ENCODE measurements at places on chromosomes 5 and 9.
A peak's percentile ranks its signal among the peaks of the same experiment; 100 is the strongest.

- DNase-seq, result no peak
Measured at GRCh38 chr5:149427374-149427773, 48.3 kb upstream of the IL17B start.

- DNase-seq, result no peak
Measured at GRCh38 chr5:170345971-170346370, 43.2 kb downstream of the KCNMB1 start.

GRCh38 chr5:158877124-158877581, 222.6 kb downstream of the EBF1 start:
- DNase-seq, result no peak

GRCh38 chr9:124264823-124265233, 7.1 kb downstream of the NEK6 start:
- DNase-seq, result no peak

DNA sequence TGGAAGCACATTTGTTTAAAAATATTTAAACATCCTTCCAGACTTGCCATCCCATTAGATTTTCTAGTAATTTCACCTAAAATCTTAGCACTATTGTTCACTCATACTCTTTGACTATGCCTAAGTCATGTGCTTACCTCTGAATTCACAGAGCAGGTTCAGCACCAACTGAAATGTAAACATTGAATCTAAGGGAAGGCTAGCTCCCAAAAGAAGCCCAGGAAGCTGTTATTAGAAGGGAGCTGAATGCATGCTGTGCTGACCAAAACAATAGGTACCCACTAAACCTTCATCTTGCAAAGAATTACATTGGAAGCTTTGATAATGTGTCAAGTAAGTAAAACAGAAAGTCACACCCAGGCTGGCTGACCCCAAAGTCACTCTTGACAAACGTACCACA, 571.3 kb downstream of the GABRG2 start:
- DNase-seq, result peak; percentile 39

DNA sequence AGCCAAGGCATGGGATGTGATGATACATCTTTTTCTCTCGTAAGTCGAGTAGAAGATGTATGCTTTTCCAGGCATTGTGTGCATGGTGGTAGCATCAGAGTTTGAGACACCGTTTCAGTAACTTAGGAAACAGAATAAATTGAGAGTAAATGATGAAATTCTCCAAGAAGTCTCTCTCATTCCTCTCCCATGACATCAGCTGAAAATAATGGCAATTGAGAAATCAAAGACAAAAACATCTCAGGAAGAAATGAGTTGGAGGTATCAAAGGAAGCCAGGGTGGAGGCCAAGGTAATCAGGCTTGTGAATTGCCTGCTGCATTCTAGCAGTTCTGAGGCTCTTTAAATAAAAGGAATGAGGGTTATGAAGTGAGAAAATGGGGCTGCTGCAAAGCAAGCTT, 53.9 kb downstream of the SGCD start:
- no peak for DNase-seq

GRCh38 chr5:139684350-139684880, 36.3 kb downstream of the CXXC5 start:
- no peak for DNase-seq

DNA sequence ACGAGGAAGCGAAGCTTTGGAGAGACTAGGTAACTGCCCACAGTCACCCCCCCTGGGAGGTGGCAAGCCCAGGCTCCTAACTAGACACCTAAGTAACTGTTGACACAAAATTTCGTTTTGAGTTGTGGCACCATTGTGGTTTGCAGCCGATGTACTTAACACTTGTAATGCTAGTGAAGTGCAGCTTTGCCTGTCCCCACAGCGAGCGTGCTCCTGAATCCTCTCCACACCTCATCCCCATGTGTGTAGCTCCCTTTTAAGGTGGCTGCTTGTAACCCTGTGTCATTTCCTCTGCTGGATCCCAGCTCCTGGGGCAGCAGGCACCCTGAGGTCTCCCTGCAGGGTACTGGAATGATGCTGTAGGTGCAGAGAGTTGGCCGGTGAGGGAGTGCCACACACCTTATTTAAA, 114.9 kb downstream of the TRIO start:
- no peak for DNase-seq

- DNase-seq, result no peak
Measured at GRCh38 chr5:93569300-93570160, 11.5 kb downstream of the NR2F1-AS1 start.

DNA sequence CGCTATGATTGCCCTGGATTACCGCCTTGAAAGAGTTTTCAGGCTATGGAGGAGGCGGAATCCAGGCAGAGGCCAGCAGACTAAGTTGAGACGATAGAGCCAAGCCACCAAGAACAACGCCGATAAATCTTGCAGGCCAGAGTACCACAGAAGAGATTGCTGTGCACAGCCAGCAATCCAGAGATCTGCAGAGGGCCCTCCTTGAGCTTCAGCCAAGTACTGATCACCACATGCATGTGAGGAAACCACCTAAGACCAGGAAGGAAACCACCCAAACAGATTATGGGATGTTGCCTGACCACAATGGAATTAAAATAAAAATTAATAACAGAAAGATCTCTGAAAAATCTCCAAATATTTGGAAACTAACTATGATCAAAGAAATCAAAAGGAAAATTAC, 74.9 kb downstream of the GCNT4 start:
- DNase-seq, result no peak

GRCh38 chr5:96321345-96321744, 111.7 kb downstream of the PCSK1 start:
- DNase-seq, result no peak

GRCh38 chr5:41334221-41334620, 120.9 kb upstream of the C6 start:
- no peak for DNase-seq

DNA sequence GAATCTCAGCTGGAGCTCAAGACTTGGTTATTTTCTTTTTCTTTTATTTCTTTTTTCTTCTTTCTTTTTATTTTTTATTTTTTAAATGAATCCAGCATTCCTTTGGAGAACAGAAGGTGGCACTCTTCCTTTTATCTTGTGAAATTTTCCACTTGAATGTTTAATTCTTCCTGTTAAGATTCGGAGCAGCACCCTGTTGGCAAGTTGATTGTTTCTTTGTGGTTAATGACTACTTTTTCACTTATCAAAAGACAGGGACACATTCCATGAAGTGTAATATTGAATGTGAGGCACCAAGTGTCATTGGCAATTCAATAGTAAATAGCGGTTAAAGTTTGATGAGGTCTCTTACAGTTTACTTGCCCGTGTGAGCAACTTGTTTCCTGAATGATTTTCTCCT, 240.5 kb upstream of the CHD1 start:
- peak; percentile 6 for DNase-seq

GRCh38 chr9:127887792-127888191, 10.3 kb upstream of the AK1 start:
- peak; percentile 45 for DNase-seq

- DNase-seq, result no peak
Measured at GRCh38 chr9:86061972-86062739, 37.2 kb downstream of the GOLM1 start.

GRCh38 chr5:65753189-65753588, 31.2 kb downstream of the NLN start:
- DNase-seq, result no peak

DNA sequence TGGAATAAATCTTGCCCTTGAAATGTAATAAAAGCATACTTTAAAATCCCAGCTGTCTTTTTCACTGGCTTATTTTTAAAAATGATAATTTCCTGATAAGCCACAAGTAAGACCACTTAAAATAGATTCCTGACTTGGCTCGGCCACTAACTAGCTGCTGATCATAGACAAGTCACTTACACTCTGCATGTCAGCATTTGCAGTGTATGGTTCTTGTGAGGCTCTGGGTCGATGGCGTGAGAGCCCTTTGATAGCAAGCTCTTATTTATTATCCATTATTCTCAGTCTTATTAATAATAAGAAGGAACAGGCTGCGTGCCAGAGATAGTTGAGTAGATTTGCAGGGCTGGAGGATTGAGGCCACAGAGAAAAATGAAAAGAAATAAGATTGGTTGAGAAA, 110.7 kb upstream of the IL12B start:
- no peak for DNase-seq

- DNase-seq, result no peak
Measured at GRCh38 chr9:16559418-16560188, 310.9 kb downstream of the BNC2 start.

GRCh38 chr5:91464886-91465646, 81.9 kb upstream of the ARRDC3 start:
- DNase-seq, result no peak

GRCh38 chr5:6593148-6594016, 39.5 kb downstream of the NSUN2 start:
- DNase-seq, result peak; percentile 13

GRCh38 chr5:54586336-54586735, 68.8 kb downstream of the SNX18 start:
- no peak for DNase-seq

GRCh38 chr5:51214746-51215145, 168.5 kb upstream of the ISL1 start:
- DNase-seq, result no peak

DNA sequence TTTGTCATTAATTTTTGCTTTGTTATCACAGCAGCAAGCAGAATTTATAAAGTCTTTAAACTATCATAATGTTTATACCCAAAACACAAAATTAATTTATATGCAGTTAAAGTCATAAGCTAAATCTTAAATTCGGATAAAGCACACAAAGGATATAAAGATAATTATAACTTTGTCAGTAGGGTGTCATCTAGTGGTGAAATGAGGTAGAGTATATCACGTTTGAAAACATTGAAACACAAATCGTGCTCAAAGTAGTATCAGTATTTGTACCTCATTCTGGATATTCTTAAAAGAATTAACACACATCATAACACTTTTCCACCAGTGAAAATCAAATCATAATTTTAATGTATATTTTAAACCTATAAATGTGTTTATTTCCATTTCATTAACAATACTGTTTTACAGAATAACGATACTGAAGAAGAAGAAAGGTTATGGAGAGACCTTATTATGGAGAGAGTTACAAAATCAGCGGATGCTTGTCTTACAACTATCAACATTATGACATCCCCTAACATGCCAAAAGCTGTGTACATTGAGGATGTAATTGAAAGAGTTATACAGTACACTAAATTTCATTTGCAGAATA, 129.5 kb downstream of the NIPBL start:
- peak; percentile 47 for DNase-seq

DNA sequence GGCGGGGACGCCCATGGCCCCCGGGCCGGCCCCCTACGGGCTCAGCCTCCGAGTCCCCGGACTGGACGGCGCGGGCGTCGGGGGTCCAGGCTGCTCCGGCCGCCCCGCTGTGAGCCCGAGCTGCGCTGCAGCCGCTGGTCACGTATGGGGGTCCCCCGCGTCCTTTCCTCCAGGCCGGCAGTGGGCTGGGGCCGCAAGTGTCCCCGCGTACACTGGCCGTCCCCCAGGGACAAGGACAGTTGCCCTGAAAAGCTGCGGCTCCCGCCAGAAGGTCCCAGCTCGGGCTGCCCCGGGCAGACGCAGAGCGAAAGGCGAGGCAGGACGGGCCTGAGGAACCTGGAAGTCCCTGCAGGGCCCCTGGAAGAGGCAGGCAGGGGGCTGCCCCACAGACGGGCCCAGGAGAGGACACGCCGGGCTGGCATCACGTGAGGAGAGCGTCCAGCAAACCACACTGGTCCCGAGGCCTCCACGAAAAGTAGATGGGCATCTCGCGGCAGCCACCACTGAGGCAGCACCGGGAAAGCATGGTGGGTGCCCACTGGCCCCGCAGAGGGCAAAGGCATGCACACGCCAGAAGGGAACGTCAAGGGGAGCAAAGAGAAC, 3.3 kb upstream of the NKD2 start:
- no peak for DNase-seq

GRCh38 chr5:180340856-180341255, 12.3 kb downstream of the GFPT2 start:
- no peak for DNase-seq
